Left cardiac atrium (tissue), 4 donors: ENCODE measurements at places on chromosomes 12 and 14. TPM values are rescaled to one million over a fixed set of nuclear protein-coding genes. Genes with fewer than 3 reads are reported as not detected.

- no peak for DNase-seq
Measured at GRCh38 chr12:49039421-49040363, 20.9 kb downstream of the KMT2D start.

DNA sequence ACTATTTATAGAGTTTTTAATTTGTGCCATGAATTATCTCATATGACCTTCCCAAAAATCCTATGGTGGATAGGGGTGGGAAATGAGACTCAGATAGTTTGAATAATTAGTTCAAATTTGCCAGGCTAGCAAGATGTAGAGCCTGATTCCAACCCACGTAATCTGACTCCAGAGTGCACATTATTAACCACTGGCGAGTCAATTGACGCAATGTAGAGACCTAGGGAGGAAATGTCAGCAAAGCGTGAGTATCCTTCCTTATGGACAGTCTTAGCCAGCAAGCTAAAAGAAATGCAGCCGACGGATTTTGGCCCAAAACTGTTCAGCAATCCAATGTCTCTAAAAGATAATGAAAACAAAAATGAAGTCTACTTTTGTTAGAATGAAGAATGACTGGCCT, 193.3 kb upstream of the KRR1 start:
- no peak for DNase-seq

DNA sequence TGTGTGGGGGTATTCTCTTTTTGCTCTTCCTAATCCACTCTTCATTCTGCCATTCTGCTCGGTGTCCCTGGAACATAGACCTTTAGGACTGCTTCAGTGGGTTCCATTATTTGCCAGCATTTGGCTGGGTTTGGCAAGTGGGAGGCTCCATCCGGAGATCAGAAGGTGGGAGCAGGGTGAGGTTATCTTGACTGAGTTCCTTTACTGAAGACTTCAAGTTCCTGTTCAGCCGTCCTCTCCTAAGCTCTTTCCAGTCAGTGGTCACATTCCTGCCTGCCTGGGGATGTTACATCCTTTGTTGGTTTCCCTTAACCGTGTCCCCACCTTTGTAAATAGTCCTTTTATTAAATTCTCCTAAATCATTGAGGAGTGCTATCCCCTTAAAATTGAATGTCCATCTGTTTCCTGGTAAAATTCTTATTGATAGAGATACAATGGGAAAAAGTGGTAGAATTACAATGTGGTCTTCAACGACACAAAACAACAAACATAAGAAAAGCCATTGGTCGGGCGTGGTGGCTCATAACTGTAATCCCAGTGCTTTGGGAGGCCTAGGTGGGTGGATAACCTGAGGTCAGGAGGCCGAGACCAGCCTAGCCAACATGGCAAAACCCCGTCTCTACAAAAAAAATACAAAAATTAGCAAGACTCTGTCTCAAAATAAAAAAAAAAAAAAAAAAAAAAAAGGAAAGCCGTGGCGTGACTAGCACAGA, 5.0 kb upstream of the MIA2 start:
- no peak for DNase-seq

DNA sequence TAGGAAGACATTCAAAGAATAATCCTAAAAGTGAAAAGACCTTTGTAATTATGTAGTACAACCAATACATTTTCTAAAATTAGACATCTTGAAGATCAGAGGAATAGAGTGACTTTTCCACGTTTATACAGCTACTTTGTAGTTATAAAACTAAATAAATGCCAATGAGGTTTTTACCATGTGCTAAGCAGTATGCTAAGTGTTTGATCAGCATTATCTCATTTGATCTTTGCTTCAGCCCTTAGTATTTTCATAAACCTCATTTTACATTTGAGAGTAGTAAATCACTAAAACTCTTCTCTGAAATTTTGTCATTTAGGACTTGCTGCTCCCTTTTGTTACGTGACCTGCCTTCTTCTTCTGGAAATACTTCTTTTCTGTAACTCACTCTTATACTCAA, 13.6 kb downstream of the MBIP start:
- no peak for DNase-seq

DNA sequence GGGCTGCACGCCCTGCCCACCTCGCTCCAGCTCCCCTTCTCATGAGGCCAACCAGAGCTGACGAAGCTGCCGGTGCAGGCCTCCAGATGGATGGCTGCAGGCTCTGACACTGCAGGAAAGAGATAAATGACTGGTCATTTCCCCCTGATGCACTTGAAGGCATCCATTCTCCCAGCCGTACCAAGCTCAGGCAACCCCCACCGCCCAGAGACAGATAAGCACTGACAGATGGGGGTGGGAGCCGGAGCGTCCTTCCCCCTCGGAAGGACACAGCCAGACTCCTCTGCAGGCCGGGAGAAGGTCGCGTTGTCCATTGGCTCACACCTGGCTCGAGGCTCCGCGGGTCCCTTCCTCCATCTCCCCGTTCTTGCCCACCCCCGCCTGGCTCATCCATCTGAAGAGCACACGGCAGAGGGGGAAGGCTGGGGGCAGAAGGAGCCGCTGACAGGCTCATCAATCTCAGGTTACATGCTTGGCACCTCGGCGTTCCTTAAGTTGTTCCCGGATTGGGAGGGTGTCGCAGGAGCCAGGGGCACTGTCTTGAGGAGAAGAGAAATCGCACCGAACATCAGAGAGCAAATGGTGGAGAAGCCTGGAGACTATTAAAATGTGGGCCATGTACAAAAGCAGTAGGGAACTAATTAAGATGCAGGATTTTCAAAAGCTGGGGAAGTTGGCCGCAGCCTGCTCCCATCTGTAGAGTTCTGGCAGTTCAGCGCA, 151.6 kb downstream of the DPF3 start:
- no peak for DNase-seq

DNA sequence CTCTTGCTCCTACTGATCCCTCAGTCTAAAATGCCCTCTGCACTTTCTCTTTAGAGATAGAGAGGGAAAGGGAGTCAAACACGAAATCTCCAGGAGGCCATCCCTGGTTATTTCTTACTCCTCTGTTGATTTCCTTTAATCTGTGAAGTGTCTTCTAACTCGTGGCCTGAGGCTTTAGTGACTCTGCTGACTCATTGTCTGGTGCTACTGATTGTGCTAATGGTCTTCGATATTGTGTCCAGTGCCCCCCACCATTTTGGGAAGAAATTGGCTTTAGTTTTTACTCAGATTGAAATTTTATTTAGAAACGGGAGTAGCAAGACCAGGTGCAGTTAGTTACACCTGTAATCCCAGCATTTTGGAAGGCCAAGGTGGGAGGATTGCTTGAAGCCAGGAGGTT, 839 bp downstream of the CLEC9A start:
- no peak for DNase-seq

- DNase-seq: peak; percentile 41
Measured at GRCh38 chr14:103679351-103679750, 35.9 kb downstream of the XRCC3 start.

DNA sequence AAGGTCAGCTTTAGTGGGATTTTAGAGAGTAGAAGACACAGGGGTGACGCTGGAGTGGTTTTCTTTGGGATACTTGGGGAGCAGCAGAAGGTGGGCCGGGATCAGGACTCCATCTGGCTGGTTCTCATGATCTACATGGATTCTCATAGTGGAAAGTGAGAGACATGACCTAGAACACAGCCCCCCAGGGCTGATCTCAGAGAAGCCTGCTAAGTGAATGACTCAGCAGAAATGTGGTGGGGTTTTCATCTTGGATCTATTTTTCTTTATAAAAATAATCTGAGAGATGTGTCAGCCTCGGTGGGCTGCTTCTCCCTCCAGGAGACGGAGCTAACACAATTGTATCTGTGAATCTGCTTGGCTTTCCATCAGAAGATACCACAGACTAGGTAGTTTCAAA, 484.4 kb downstream of the TMEM121 start:
- DNase-seq: no peak

GRCh38 chr12:79001404-79001803, 136.8 kb downstream of the SYT1 start:
- no peak for DNase-seq

DNA sequence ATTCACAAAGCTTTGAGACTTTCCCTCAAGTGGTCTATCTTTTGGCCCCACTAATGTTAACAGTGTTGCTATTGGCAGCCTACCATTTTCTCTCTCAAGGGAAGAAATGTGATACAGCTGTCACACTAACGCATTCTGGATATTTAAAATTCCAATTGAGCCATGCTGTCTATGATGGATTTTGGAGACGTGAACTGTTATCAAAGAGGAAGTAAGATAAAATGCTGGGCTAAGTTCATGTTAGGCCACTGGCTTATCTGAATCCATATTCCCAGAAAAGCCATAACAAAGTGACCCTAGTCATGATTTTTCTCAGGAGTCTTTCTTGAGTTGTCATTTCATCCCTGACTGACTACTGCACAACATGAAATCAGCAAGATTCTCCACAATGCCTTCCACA, 200.2 kb downstream of the PHLDA1 start:
- no peak for DNase-seq

DNA sequence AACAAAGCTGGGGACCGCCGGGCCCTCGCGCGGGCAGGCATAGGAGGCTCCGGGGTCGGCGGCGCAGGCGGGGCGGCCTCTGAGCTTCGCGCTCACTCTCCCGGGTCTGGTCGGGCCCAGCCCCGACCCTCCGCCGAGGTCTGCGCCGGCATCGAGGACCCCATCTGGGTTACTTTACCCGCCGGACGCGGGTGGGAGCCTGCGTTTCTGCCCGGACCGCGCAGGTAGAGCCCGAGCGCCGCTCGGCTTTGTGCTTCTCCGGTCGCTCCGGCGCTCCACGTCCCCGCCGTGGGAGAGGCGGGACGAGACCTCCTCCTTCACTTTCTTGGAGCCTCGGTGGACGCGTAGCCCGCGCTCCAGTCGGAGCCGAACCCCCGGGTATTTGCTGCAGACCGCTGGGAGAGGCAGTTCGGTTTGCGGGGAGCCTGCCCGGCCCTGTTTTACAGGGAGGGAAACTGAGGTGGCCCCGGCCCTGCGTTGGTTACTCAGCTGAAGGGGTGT, 63.2 kb downstream of the FBXL14 start:
- no peak for DNase-seq

DNA sequence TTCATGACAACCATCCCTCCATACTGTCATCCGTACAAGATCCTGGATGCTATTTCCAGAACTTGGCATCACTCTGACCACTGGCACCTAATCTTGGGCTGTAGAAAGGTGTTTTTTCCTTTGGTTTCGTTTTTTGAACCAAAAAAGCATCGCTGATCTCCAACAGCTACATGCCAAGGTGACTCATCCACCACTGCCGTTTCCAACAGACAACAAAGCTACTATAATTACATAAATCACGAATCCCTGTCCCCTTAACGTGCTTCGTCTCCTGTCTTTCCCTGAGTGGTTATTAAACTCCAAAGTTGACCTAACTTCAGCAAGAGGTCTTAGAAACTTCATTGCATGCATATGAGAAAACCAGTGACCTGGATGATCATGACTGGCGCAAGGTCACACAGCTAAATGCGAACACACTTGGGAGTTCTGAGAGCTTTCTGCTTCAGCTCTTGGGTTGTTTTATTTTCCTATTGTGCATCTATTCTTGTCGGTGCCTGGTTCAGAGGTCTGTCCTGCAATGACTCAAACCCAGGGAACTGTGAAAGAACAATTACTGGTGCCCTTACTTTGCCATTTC, 99.9 kb downstream of the PPM1H start:
- no peak for DNase-seq

DNA sequence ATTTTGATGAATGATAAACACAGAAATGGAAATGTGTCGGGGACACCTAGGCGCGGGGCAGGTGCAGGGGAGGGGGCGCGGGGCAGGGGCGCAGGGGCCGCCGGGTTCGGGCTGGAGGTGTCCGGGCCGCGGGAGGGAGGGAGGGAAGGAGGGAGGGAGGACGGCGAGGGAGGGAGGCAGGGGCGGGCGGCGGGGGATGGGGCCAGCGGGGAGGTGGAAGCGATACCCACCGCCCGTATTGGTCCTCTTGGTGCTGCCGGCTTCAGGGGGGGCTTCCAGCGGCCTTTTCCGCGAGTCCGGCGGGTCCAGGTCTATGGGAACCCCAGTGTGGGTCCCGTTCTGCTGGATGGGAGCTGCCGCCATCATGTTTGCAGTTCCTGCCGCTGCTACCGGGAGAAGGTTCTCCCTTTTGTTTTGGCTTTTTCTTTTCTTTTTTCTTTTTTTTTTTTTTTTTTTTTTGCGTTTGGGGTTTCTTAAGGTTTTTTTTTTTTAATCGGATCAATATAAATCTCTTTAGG, 703 bp downstream of the NOVA1 start:
- peak; percentile 20 for DNase-seq

DNA sequence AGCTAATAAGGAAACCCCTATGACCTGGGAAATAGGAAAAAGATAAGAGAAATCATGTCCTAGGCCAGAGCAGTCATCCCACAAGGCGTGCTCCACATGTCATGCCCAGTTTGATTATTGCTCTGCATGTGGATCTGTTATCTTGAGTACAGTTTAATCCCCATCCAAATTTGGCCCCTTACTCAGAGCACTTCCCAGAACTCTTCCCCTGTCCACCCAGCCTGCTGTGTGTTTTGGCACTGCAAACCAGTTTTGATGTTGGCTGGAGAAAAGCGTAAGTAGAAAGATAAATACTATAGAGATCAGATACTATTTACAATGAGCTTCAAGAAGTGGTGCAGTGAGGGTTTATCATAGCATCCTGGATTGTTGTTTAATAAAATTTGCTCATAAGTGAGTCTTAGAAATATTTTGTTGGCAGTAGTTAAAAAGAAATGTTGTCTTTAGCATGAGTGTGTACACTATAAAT, 83.8 kb downstream of the PTPRB start:
- peak; percentile 43 for DNase-seq

GRCh38 chr14:104870368-104871144, 5.5 kb downstream of the CEP170B start:
- no peak for DNase-seq

- DNase-seq: no peak
Measured at GRCh38 chr14:32564596-32564995, 235.5 kb downstream of the AKAP6 start.

DNA sequence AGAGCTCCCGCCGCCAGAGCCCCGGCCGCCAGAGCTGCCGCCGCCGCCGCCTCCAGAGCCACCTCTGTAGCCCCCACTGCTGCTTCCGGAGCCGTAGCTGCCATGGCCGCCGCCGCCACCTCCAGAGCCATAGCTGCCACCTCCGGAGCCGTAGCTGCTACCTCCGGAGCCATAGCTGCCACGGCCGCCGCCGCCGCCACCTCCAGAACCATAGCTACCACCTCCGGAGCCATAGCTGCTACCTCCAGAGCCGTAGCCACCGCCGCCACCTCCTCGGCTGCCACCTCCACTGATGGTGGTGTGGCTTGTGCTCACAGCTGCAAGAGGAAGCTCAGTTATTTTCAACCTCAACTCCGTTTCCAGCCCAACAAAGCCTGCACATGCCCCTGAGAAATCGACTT, 4.9 kb downstream of the KRT1 start:
- DNase-seq: no peak

GRCh38 chr12:22993609-22994315, 368.8 kb downstream of the ETNK1 start:
- no peak for DNase-seq

GRCh38 chr14:33282331-33283230, 343.9 kb downstream of the NPAS3 start:
- no peak for DNase-seq

GRCh38 chr14:41476526-41476925, 130.2 kb upstream of the LRFN5 start:
- no peak for DNase-seq

GRCh38 chr14:93267149-93267711, 60.2 kb downstream of the UBR7 start:
- DNase-seq: no peak

The TMEM229B gene
- total RNA-seq: 6.5 TPM

The PLBD2 gene
- total RNA-seq: 48.7 TPM

The ACSS3 gene
- 21.9 TPM for total RNA-seq

The HSPB8 gene
- 314 TPM for total RNA-seq

The KLRD1 gene
- 3.6 TPM for total RNA-seq

The SLC4A8 gene
- 0.29 TPM for total RNA-seq

The KRT6C gene
- not detected for total RNA-seq

The ABCD4 gene
- total RNA-seq: 26.8 TPM
